Stimulated activated CD4-positive, alpha-beta T cell treated with anti-CD3 and anti-CD28 coated beads, Interleukin-15, amount 100 ng/mL, for 1 hour (primary cell): ENCODE measurements at places on chromosomes 7 and 10.

GRCh38 chr7:101941481-101942383 is 124.3 kb downstream of the CUX1 start:
- no peak for DNase-seq

DNA sequence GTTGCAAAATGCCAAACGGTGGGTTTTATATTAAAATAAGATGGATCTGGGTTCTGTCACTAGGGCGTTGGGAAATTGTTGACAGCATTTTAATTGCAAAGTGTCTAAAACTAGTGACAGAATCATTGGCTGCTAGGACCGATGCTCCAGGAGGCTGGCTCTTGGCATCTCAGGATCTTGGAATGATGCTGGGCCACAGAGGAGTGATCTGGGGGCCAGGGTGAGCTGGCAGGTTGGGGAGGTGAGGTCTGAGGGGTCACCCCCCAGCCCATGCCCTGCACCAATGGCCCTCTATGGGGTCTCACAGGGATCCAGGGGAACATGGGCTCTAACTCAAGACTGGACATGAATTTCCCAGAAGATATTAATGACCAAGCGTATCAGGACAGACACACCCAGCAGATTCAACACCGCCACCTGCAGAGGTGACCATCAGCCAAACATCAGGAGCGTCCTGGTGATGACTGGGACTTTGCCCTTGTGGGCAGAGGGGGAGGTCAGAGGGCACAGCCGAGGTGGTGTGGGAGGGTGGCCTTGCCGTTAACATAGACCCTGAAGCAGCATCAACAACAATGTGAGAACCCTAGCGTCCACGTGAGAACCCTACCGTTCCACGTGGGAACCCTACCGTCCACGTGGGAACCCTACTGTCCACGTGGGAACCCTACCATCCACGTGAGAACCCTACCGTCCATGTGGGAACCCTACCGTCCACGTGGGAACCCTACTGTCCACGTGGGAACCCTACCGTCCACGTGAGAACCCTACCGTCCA is 89.0 kb upstream of the PPP2R2D start:
- no peak for DNase-seq

GRCh38 chr7:138879356-138879755 is 81.4 kb upstream of the ATP6V0A4 start:
- no peak for DNase-seq

GRCh38 chr10:42753507-42754154 is 29.0 kb upstream of the BMS1 start:
- DNase-seq = no peak

- no peak for DNase-seq
Measured at GRCh38 chr10:89644691-89644966, 413 bp downstream of the PANK1 start.

GRCh38 chr7:137846827-137847567 is at the start of gene DGKI:
TSS of gene DGKI (minus strand) at chr7:137846974.
- no peak for DNase-seq

DNA sequence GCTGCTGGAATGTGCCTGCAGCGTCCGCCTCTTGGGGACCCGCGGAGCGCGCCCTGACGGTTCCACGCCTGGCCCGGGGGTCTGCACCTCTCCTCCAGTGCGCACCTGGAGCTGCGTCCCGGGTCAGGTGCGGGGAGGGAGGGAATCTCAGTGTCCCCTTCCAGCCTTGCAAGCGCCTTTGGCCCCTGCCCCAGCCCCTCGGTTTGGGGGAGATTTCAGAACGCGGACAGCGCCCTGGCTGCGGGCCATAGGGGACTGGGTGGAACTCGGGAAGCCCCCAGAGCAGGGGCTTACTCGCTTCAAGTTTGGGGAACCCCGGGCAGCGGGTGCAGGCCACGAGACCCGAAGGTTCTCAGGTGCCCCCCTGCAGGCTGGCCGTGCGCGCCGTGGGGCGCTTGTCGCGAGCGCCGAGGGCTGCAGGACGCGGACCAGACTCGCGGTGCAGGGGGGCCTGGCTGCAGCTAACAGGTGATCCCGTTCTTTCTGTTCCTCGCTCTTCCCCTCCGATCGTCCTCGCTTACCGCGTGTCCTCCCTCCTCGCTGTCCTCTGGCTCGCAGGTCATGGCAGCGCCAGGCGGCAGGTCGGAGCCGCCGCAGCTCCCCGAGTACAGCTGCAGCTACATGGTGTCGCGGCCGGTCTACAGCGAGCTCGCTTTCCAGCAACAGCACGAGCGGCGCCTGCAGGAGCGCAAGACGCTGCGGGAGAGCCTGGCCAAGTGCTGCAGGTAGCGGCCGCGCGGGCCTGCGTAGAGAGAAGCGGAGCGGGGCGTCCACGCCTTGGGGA is 645 bp downstream of the SLC26A4 start:
- no peak for DNase-seq

- DNase-seq = no peak
Measured at GRCh38 chr10:84395581-84395980, 67.2 kb downstream of the CCSER2 start.
